Placental epithelial cell (primary cell): ENCODE measurements at places on chromosomes 6 and 20. TPM values are rescaled to one million over a fixed set of nuclear protein-coding genes. Genes with fewer than 3 reads are reported as not detected.

The TBX18 gene
- 62.0 and 72.0 TPM in 2 replicates for total RNA-seq

The DLL1 gene
- under 0.01 TPM in 1 of 2 replicates, not detected in the other for total RNA-seq

The EYS gene
- not detected in 2 replicates for total RNA-seq

The C6orf132 gene
- total RNA-seq, result 9.8 and 19.8 TPM in 2 replicates

The YIPF3 gene
- 97.8 and 122 TPM in 2 replicates for total RNA-seq

The DEF6 gene
- 10.1 and 15.3 TPM in 2 replicates for total RNA-seq

The FBXO9 gene
- 41.6 and 44.4 TPM in 2 replicates for total RNA-seq

The ESR1 gene
- total RNA-seq, result not detected in 2 replicates

The HLA-DPB1 gene
- 46.8 and 57.7 TPM in 2 replicates for total RNA-seq

The RNF217 gene
- total RNA-seq, result 93.0 and 288 TPM in 2 replicates
